ENCODE measurements at places on chromosomes 11 and 22.

GRCh38 chr11:115607621-115608221, 103.5 kb upstream of the CADM1 start:
- DNase-seq: no peak

- DNase-seq: no peak
These were observed 28.4 kb upstream of the PAMR1 start for GRCh38 chr11:35553831-35554230.

DNA sequence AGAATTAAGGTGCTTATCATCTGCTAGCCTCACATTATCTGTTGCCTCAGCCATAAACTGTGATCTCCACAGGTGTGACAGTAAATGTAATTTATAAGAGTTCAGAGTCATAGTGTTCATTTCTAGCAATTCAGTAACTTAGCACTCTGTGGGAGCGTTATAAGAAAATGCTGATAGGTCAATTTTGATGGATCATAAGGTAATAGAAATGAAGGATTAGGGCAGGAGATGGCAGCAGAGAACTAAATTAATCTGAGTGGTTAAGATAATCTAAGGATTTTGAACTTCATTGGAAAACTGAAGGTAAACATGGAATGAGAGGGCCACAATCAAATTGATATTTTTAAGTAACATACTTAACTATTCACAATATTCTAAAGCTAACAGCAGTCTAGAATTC, 26.5 kb upstream of the SLC22A9 start:
- DNase-seq: no peak

DNA sequence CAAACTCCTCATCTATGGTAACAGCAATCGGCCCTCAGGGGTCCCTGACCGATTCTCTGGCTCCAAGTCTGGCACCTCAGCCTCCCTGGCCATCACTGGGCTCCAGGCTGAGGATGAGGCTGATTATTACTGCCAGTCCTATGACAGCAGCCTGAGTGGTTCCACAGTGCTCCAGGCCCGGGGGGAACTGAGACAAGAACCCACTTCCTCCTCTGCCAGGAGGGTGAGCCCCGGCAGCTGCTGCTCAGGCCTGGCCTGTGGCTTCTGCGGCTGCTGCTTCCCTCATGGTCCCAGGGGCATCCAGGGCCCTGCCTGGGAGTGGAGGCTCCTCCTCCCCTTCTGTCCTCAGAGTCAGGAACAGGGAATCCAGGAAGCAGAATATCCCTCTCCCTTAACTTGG, 98.4 kb downstream of the ZNF280B start:
- no peak for DNase-seq

- DNase-seq: no peak
These were observed 41.0 kb downstream of the CSF2RB start for GRCh38 chr22:36954251-36955014.

DNA sequence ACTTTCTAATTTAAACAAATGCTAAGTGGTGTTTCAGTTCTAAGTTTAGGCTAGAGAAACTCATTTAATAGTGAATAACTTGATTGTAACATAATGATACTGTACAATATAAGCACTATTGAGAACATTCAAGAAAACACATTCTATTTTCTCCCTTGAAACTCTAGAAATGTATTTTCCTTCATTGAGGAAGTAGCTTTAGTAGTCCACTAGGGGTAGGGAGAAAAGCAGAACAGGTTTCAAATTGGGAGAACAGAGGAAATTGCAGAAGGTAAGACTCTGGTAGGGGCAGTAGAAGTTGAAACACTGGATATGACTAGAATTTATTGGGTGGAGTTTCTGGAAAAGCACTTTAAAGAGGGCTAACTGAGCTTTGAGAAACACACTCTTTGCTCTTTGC, 31.6 kb upstream of the MPPED2 start:
- no peak for DNase-seq

GRCh38 chr11:100892886-100893285, 205.8 kb downstream of the ARHGAP42 start:
- no peak for DNase-seq

DNA sequence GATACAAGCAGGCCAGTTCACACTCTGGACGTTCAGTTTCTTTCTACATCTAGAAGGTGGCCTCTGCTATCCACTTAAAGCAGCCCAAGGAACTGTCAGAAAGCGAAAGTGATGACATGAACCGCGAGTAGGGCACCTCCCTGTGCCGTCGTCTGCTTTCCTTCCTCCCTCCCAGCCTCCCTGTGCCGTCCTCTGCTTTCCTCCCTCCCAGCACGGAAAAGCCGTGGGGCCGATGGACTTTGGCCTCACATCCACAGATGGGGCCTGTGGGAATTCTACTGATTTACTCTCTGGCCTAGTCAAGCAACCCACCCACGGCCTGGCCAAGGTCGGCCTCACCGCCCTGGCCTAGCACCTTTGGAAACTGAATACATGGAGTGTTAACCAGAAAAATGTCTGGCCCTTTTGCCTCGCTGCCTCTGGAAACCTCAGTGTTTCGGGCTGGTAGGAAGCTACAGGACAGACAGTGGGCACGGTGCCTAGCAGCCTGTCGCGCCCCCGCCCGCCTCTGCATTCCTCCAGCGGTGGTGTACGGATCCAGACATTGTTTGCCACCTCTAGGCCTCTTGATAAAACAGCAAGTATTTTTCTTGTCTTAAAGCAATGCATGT, 14.2 kb downstream of the PEX26 start:
- no peak for DNase-seq

- no peak for DNase-seq
These were observed 289.0 kb upstream of the PITPNB start for GRCh38 chr22:28208036-28208435.

DNA sequence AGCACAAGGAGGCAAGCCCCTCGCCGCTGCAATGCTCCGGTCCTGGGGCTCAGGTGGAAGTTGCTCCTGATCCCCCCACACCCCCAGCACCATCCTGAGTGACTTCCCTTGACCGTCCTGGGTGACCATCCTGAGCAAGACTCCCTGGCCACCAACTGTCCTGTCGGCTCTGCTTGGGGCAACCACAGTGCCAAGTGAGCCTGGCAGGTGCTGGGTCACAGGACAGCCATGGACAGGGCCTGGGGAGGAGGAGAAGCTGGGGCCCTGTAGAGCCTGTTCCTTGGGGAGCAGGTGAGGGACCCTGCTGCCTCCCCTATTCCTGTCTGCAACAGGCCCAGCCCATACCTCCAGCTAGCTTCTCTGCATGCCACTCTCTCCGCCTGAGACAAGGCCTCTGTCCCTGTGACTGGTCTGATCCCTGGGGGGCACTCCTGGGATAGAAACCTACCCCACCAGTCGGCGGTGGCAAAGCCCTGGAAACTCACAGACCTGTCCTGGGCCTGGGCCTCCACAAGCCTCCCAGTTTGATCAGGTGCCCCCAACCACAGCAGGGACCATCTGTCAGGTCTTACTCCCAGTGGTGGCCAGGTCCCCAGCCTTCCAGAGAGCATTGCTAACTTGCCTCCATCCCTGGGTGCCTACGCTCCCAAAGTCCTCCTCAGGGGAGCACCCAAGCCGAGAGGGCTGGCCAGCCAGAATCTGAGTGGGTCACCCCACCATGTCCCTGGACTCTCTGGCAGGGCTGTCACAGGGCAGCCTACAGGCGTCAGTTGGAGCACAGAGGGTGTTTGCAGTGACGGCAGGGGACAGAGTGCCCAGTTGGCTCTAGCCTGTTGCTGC, 68.7 kb upstream of the WNT7B start:
- no peak for DNase-seq

DNA sequence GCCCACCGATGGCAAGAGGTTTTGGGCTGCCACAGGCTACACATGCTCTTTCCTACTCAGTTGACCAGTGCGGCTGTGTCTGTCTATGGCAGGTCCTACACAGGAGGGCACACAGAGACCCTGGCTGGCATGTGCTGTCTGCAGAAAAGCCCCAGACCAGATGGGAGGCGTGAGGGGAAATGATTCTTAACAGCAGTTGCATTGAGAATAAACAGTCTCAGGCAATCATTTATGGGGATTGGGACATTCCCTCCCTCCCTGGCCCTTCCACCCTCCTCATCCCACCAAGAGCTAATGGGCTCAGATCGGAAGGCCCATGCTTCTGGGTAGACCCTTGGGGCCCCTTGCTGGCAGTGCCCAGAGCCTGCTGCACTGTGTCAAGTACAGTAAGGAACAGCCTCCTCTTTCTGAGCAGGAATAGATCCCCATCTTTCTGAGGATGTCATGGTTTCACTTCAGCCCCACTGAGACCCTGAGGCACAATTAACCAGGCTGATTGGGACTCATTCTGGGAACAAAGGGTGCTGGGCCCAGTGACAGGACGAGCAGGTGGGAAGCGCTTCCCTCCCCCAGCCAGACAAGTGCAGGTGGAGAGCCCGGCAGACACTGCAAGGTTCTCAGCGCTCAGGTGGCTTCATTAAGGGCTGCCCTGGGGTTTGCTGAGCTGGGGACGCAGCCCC, 28.3 kb downstream of the TSPAN18 start:
- no peak for DNase-seq

GRCh38 chr11:21625982-21626381, 566.9 kb upstream of the ANO5 start:
- no peak for DNase-seq

- peak; percentile 59 for DNase-seq
These were observed 848 bp upstream of the PTPRCAP start for GRCh38 chr11:67438158-67438902.

GRCh38 chr22:26967282-26967681, 309.9 kb downstream of the MIAT start:
- DNase-seq: no peak

- DNase-seq: peak; percentile 57
These were observed 12.7 kb upstream of the ARHGEF17 start for GRCh38 chr11:73295241-73295995.

- DNase-seq: no peak
These were observed 104.9 kb downstream of the C11orf87 start for GRCh38 chr11:109526931-109527330.

DNA sequence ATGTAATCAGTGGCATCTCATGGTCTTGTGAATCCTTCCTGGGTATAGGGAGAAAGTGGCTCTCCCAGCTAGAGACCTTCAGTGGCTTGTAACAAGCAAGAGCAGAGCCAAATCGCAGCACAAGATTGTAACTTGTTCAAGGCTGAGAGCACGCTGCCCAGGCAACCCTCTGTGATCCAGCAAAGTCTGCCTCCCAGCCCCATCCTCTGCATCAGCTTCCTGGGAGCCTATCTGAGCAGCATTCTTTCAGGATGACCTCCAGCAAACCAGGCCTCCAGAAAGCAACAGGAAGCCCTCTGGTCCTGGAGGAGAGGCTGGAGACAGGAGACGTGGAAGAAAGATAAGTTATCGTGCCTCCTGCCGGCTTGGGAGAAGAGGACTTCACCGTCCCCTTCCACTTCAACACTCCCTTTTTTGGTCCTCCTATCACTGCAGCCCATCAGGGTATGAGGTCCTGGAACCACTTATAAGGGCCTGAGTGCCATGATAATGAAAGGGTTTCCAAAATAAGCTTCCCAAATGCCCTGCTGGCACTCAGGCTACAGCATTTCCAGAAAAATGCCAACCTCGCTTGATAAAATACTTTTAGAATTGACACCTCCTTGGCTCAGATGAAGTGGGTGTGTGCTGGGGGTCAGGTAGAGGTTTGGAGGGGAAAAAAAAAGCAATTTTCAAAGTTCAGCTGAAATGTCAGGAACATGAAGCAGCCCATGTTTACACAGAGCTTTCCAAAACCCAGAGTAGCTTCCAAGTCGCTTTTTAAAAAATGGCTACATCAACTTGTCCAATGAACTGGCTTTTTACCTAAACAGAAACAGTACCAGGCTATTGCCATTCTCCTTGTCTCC, 80.2 kb downstream of the PLEKHA7 start:
- DNase-seq: no peak

DNA sequence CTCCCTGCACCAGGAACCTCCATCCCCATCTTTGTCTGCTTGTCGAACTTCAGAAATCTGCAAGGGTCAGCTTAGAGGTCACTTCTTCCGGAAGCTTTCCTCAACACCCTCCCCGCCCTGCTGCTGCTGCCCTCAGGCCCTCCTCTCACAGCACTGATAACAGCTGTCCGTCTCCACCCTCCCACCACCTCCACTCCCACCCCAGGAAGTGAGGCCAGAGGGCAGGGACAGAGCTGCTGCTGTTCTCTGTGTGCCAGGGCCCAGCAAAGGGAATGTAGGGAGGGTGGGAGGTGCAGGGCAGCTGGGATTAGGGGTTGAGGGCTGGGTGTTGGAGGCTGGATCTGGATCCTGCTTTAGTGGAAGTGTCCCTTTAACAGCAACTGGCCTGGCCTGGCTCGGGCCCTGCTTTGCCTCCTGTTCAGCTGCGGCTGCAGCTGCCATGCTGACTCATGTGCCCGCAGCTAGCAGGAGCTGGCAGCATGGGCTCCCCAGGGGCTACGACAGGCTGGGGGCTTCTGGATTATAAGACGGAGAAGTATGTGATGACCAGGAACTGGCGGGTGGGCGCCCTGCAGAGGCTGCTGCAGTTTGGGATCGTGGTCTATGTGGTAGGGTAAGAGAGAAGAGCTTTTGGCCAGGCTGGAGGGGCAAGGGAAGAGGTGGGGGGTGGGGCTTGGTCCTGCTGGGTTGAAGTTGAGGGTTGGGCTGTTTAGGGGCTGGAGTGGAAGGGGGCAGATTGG, at the start of gene P2RX6:
P2RX6 (plus strand) TSS at position 440 of the 740 bp plus-strand sequence; CDS start at position 450, 10 bp downstream.
- no peak for DNase-seq

- DNase-seq: no peak
These were observed 11.6 kb downstream of the ATXN10 start for GRCh38 chr22:45683248-45683647.

Data from activated CD4-positive, alpha-beta T cell treated with anti-CD3 and anti-CD28 coated beads for 1 hour (primary cell).